Activated T-cell treated with anti-CD3 and anti-CD28 coated beads, Interleukin-2, amount 50 U/mL, for 1 hour (primary cell): ENCODE measurements at places on chromosomes 11 and 22.

DNA sequence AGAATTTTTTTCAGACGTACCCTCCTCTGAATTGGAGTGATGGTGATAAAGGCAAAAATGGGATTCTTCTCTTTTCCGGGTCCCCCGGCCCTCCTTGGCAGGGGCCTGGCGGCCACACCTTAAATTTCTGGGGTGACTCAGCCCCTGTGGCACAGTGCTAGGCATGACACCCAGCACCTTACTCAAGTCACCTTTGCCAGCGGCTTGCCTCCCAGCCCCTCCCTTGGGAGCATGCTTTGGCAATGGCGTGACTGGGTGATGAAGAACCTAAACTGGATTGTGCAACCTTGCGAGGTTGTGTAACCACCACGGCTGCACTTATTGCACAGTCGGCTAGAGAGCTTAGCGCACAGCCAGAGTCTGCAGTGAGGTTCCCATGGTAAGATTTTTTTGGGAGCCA, 16.2 kb upstream of the LDLRAD3 start:
- no peak for DNase-seq

GRCh38 chr11:17230867-17231851, 23.4 kb upstream of the PIK3C2A start:
- DNase-seq: no peak

- DNase-seq: no peak
These were observed 1.3 kb downstream of the LRRC51 start for GRCh38 chr11:72081821-72082453.

- DNase-seq: peak; percentile 51
These were observed 43.2 kb upstream of the VPREB1 start for GRCh38 chr22:22201185-22201929.

DNA sequence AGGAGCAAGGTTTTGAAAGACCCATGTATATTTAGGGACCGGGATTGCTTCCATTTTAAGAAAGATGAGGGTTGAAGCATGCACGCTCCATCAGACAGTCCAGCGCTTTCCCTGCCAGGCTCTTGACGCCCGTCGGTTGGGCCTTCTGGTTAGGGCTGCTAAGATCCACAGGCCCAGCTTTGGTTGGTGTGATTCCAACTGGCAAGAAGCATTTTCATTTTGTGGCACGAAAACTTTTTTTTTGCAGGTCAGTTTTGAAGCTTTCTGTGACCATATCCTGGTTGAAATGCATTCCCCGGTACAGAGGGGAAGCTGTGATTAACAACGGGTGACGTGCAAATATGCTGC, 34.3 kb upstream of the MPPED1 start:
- DNase-seq: no peak

GRCh38 chr22:50169774-50170341, 673 bp upstream of the PANX2 start:
- DNase-seq: no peak

DNA sequence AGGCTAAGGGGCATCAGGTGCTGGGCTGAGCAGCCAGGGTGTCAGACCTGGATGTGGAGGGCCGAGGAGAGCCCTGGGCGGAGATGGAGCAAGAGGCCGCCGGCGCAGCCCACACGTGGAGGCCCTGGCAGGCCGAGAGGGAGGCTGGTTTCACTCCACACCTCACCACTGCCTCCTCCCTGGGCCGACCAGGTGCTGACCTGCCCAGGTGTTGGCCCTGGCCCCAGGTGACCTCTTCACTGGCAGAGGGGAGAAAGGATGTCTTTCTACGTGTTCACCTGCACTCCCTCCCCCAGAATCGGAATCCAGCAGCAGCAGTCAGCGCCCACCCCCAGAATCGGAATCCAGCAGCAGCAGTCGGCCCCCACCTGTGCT, 781 bp downstream of the ANO9 start:
- DNase-seq: no peak

GRCh38 chr11:31830406-31830805, 19.3 kb upstream of the PAX6 start:
- DNase-seq: no peak

- DNase-seq: no peak
These were observed 9.9 kb downstream of the CSTF3 start for GRCh38 chr11:33151399-33151798.

DNA sequence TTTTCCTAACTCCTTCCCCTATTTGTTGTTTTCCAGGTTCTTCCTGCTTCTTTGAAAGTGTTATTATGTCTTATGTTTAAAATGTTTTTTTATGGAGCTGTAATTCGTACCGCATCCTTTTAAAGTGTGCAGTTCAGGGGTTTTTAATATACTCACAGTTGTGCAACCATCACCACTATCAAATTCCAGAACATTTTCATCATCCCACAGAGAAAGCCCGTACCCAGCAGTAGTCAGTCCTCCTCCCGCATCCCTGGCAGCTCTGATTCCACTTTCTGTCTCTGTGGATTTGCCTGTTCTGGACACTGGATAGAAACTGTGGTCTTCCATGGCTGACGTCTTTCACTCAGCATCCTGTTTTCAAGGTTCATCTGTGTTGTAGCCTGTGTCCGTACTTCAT, 73.7 kb downstream of the JAM3 start:
- no peak for DNase-seq

DNA sequence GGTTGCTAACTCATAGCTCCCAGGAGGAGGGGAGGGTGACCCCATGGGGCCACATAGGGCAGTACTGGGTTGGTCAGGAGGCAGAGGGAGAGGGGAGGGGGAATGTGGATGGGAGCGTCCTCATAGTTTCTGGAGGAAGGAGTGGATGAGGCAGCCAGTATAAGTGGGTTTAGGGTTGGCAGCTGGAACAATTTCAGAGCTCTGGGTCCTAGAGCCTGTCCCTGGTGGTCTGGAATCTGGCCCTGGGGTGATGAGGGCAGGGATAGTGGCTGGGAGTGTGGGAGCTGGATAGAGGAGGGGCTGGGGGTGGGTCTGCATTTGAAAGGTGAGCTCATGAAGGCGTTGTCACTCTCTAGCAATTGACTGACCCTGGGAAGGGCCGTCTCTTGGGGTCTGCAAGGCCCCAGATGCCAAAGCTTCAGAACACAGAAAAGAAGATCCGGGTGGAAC, 5.3 kb upstream of the MRGPRG start:
- DNase-seq: peak; percentile 8

GRCh38 chr11:128532016-128532571, 55.3 kb downstream of the ETS1 start:
- no peak for DNase-seq

- DNase-seq: peak; percentile 12
These were observed 91.3 kb downstream of the CDKN1C start for GRCh38 chr11:2794046-2794967.

- DNase-seq: peak; percentile 81
These were observed at the start of the genes NKAPD1 and PIH1D2 for GRCh38 chr11:112073941-112074811. NKAPD1 (plus strand) TSS chr11:112074299; CDS start chr11:112075575, 1,276 bp downstream. PIH1D2 (minus strand) TSS chr11:112074017; CDS start chr11:112073174, 843 bp downstream.

- DNase-seq: no peak
These were observed 404.6 kb upstream of the CNTN5 start for GRCh38 chr11:98616098-98616655.
